NCI-H1105 (cell line): ENCODE measurements at places on chromosomes 16 and 17.
A peak's percentile ranks its signal among the peaks of the same experiment; 100 is the strongest.

DNA sequence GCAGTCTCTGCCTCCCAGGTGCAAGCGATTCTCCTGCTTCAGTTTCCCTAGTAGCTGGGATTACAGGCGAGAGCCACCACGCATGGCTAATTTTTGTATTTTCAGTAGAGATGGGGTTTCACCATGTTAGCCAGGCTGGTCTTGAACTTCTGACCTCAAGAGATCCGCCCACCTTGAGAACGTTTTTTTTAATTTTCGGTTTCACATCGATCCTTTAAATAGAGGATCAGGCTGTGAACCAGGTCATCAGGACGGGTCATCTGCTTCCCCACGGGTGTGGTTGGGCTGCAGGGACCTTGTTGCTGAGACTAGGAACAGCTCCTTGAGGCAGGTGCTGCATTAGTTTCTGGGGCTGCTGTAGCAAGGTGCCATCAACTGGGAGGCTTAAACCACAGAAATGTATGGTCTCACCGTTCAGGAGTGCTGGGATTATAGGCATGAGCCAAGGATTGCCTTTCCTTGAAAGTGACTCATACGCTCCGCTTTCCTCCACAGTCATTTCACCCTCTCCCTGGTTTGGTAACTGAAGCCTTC lies 7.9 kb upstream of the NAGPA start:
- no peak for DNase-seq

GRCh38 chr16:67390816-67391423 lies 2.4 kb downstream of the TPPP3 start:
- no peak for DNase-seq

- DNase-seq, result no peak
These were observed 122.7 kb upstream of the ZFHX3 start for GRCh38 chr16:73170612-73171038.

DNA sequence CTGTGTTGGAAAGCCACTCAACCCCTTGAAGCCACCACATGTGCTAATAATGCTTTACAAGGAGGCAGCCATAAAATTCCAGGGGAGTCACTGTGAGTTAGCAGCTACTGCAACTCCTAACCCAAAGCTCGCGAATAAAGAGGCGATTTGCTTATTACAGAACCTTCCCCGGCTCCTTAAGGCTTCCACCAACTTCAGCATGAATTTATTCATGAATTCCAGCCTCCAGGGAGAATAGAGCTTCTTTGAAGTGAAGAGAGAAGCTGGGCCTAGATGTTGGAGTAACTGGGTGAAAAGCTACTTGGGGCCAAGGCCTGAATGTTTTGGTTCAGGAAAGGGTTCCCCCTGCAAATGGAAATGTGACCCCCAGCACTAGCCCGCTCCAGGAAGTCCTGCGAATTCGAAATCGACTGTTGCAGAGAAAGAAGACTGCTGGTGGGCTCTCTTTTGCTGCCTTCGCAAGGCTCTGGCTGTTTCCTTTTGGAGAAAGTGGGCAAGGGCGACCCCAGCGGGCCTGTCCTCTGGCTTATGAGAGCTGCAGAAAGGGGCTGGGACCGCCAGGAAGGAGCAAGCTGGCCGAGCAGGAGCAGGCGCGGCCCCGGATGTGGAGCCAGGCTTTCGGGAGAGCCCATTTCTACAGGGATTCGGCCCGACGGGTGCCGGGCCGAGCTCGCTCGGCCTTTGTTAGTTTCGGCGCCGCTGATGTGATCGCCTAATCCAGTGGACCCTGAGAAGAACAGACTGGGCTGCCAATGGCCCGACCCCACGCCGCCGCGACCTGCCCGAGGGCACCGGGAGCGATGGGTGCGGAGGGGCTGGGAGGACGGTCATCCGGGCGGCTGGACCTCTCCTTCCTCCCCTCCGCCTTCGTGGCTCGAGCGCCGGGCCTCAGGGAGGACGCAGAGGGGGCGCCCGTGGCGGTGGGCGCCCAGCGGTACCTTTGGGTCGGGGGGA lies 7.6 kb downstream of the CBX8 start:
- DNase-seq, result no peak

GRCh38 chr16:84193480-84193879 lies 2.5 kb downstream of the ADAD2 start:
- DNase-seq, result no peak

DNA sequence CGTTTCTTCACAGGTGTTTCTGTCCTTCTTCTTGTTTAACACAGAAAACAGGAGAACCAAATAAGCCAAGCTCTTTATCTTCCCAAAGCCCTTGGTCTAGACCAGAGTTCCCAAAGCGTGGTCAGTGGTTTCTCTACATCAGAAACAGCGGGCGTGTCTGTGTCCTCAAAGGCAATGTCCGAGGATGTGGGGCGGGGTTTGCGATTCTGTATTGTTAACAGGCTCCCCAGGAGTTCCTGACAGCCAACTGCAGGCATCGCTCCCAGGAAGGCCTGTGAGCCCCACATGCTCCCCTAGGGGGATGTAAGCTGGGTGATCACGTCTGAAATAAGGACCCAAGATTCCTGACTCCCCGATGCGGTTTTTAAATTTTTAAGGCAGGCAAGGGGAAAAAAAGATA lies 28.4 kb upstream of the SLC25A19 start:
- DNase-seq, result no peak

DNA sequence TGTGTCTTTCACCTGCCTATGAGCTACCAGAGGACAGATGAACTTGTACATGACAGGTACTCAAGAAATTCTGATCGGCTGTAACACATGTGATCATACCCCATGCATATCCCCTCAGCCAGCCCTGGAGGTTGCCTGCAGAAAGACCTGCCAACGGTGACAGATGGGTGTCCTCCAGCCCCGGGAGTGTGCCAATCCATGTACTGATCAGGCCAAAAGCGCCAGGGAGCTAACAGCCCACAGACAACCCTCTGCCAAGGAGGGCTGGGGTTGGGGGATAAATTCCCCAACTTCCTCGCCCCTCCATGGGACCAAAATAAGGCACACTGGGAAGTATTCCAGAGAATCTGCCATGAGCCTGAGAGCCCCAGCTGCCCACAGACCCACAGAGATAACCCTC lies 189.4 kb downstream of the CCT6B start:
- no peak for DNase-seq

GRCh38 chr16:11342021-11342855 lies 3.0 kb upstream of the RMI2 start:
- DNase-seq, result no peak

DNA sequence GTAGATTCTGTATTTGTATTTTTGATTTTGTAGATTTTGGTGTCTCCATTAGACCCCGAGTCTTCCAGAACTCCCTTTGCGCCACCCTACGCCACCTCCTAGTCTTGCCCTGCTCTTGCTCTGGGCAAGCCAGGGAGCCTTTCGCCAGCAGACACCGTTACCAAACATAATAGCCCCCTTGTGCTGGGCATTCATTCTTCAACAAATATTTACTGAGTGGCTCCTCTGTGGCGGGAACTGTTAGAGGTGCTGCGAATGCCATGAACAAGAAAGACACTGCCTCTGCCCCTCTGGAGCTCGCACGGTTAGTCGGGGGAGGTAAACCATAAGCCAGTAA lies 841 bp upstream of the GPT2 start:
- peak; percentile 69 for DNase-seq

DNA sequence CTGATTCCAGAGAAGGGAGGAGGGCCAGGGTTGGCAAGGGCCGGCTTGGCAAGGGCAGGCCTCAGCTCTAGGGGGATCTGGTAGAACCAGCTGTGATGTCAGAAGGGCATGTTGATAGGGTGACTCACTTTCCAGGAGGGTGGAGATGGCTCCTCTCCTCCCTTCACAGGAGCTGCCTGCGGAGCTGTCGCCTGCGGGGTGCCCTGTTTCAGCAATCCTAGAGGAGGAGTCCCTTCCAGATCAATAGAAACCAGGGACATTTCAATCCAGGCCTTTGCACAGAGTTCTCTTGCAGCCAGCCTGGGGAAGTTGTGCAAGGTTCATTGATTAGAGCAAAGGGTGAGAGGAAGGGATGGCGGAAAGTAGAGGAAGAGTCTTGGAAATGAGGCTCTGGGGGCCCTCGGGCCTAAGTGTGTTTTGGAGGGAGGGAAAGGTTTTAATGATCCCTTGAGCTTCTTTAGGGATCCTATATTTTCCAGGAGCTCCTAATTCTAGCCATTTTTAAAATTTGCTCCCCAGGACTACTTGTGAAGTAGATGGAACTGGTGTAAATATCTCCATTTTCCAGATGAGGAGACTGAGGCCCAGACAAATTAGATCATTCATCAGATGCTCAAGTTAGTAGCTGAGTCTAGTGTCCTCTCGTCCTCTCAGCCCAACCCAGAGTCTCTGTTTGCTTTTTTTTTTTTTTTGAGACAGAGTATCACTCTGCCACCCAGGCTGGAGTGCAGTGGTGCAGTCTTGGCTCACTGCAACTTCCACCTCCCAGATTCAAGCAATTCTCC lies 24.8 kb upstream of the CSNK2A2 start:
- no peak for DNase-seq

- DNase-seq, result peak; percentile 19
These were observed 35.9 kb downstream of the CMTM4 start for GRCh38 chr16:66660422-66661209.
